Right ventricle myocardium superior (tissue), 1 donor: ENCODE measurements at places on chromosomes 4 and X.

GRCh38 chr4:10135260-10135659, 18.7 kb upstream of the WDR1 start:
- no peak for DNase-seq

DNA sequence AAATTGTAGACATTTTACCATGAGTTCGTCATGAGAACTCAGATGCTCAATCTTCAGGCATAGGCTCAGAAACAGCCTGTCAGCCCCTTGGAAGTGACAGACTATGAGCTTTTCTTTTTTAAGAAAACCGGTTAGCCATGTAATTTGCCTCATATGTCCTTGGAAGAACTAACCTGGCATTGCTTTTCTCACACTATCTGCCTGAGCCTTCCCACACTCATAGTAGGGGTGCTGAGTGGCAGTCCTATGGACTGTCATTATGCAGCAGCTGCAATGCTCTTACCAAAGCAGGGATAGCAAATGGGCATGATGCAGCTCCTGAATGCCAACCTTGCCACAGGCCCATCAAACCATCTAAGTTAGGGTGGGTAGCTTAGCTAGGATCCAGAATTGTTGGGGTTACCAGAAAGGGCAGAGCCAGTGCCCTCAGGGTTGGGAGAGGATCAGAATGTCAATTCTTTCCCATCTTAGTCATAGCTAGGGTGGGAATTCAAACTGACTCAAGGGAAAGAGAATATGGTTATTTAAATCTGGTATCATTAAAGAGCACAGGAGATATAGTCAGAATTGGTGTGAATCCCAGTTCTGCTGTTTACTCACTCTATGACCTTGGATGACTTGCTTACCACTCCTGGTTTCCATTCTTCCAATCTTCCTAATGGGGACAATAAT, 230.6 kb upstream of the CPEB2 start:
- no peak for DNase-seq

DNA sequence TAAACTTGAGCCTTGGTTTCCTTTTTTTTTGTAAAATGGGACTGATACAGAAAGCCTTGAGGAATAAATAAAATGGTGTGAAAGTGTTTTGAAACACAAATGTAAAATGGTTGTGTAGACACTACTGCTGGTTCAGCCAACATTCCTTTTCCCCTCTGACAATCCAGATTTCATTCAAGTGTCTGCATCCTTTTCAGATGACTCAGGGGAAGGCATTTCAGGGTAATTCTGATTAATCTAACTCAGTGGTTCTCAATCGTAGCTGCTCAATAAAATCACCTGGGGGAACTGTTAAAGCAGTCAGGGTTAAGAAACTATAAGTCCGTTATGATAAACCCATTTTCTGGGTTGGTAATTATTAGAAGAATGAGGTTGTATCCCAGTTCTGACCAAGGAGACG, 4.6 kb downstream of the ARHGAP10 start:
- no peak for DNase-seq

DNA sequence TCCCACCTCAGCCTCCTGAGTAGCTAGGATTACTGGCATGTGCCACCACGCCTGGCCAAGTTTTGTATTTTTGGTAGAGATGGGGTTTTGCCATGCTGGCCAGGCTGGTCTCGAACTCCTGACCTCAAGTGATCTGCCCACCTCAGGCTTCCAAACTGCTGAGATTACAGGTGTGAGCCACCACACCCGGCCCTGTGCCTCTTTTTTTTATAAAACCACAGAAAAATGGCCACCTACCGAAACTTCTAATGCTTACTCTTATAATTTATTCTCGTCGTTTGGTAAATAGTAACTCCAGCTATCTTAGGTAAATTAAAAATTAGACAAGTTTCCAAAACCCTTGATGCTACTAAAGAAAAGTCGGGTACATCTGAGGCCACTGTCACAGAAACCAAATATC, 54.4 kb downstream of the IRF2 start:
- no peak for DNase-seq

- DNase-seq: no peak
Observed at GRCh38 chr4:4413373-4413725, 26.4 kb downstream of the NSG1 start.

DNA sequence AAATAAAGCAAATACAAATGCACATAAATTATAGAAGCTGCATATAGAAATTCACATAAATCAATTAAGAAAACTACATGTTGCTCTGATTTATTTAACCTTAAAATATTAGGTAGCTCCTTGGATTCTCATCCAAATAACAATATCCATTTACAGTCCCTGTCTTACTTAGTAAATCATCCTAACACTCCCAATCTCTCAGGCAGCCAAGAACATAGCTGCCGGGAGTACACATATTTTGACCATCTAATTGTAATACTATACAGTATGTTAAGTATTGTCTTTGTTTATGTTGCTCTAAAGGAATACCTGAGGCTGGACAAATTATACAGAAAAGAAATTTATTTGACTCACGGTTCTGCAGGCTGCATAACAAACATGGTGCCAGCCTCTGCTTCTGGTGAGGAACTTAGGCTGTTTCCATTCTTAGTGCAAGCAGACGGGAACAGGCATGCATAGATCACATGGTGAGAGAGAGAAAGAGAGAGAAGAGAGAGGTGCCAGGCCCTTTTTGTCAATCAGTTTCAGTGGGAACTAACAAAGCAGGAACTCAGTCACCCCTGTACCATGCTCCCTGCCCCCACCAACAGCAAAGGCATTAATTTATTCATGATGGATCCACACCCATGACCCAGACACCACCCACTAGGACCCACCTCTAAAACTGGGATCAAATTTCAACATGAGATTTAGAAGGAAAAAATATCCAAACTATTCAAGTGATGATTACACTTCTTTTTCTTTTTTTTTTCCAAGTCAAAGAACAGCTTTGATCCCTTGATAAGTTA, 614.8 kb upstream of the TECRL start:
- no peak for DNase-seq

- DNase-seq: no peak
Observed at GRCh38 chrX:2502120-2502667, 1.4 kb upstream of the DHRSX start.

GRCh38 chr4:183659872-183660242, 764 bp downstream of the TRAPPC11 start:
- no peak for DNase-seq

- no peak for DNase-seq
Observed at GRCh38 chrX:67684136-67684535, 140.3 kb downstream of the AR start.

- DNase-seq: no peak
Observed at GRCh38 chr4:115664285-115664684, 550.9 kb upstream of the NDST4 start.

GRCh38 chrX:133654811-133655210, 239.5 kb upstream of the GPC4 start:
- DNase-seq: no peak

- no peak for DNase-seq
Observed at GRCh38 chrX:666762-667720, 36.5 kb downstream of the SHOX start.

DNA sequence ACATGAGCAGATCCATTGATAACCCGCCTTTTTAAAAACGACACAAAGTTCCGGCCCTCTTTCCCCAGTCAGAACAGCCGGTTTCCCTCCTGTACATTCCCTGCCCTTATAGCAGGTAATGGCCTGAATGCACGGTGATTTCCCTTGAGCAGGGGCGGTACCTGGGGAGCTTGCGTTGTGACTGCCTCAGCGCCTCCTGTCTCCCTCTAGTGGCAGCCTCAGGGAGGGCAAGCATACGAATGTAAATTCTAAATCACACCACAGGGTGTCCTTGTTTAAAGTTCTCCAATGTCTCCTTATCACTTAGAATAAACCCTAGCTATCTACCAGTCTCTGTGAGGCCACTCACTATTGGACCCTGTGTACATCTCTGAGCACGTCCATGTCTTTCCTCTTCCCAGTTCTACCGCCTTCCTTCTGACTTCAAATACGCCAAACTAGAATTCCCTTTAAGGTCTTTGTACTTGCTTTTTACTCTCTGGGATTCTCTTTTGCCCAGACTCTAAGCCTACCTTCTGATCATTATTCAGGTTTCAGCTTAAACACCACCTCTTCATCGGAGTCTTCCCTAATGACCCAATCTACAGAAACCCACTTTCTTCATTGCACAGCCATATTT, 18.4 kb upstream of the LDB2 start:
- peak; percentile 53 for DNase-seq

DNA sequence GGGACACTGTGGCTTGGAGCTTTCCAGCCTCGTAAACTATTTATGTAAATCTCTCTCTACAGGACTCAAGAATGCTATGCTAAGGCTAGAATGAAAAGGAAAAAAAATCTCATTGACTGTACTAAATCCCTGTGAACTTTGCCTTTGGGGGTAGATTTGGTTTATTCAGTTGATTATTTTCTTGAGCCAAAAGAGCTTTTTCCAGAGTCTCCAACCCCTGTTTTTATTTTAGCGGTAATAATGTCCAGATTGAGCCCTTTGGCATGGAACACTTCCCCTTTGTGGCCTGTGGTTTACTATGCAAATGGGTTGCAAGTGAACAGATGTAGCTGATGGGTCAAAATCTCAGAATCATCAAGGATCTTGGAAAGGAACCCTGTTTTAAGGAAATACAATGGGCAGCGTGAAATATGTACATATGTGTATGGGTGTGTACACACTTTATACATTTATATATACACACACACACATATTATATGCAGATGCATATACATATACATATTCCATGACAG, 72.9 kb downstream of the FAM9B start:
- DNase-seq: no peak

DNA sequence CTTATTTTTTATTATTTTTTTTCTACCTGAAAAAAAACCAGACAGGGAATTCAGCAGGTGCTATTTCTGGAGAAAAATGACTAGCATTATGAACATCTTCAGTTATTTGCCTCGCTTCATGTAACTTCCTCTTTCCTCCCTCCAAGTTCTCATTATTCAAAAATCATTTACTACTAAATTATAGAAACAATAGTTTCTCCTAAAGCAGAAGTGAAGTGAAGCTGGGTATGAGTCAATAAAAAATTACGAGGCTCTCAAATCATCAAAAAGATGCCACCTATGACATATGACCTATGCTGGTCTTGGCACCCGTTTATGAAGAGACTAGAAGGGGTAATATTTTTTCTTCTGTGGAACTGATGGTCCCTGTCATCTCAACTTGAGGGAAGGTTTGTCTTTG, 145.0 kb upstream of the AADAT start:
- no peak for DNase-seq

DNA sequence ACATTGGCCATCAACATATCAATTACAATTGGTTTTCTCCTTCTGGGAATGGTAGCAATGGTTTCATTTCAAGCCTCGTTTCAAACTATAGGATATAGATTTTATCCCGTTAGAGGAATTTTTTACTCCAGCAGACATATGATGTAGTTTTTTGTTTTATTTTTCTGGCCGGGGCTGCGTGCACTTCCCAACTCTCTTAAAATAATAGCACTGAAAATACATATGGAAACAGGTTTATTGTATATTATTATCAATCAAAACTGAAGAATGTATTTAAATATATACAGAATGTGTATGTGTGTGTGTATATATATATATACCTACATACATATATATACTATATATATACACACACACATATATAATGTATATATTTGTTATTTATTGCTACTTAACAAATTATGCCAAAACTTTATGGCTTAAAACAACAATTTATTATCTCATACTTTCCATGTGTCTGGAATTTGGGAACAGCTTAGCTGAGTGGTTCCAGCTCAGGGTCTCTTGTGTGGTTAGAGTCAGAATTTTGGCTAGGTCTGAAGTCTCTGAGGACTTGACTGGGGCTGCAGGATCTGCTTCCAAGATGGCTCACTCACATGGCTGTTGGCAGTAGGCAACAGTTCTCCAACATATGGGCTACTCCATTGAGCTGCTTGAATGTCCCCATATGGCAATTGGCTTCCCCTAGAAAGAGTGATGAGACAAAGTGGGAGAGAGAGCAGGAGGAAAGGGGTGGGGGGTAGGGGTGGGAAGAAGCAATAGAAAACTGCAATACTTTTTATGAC, 314.1 kb downstream of the PPP1R2C start:
- no peak for DNase-seq

DNA sequence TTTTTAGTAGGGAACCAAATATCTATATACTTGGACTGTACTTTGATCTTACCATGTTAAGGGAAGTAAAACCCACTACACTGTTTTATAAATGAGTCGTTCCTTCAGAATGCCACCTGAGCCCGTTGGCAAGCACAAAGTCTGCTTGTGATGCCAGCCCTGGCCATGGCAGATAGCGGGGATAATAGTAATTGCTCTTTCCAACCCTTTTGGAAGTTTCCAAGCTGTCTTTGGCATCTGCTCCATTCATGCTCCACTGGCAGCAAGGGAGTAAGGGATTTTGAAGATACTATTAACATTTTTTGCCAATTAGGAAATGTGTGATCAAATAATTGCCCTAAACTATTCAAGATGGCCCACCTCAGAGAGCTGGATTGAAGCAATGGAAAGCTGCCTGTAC, 689.2 kb upstream of the SLIT2 start:
- no peak for DNase-seq

- no peak for DNase-seq
Observed at GRCh38 chrX:19342331-19342906, 1.3 kb upstream of the PDHA1 start.

GRCh38 chr4:90753068-90753467, 625.9 kb downstream of the CCSER1 start:
- no peak for DNase-seq

GRCh38 chrX:48972220-48973164, 848 bp upstream of the KCND1 start:
- DNase-seq: peak; percentile 49
